ENCODE measurements at places on chromosomes 16 and 17.

- DNase-seq = no peak
Observed at GRCh38 chr16:88593489-88593888, 23.3 kb downstream of the ZC3H18 start.

- DNase-seq = no peak
Observed at GRCh38 chr16:27894386-27894785, 169.1 kb downstream of the GSG1L start.

- DNase-seq = no peak
Observed at GRCh38 chr16:19131825-19132218, 18.1 kb downstream of the ITPRIPL2 start.

DNA sequence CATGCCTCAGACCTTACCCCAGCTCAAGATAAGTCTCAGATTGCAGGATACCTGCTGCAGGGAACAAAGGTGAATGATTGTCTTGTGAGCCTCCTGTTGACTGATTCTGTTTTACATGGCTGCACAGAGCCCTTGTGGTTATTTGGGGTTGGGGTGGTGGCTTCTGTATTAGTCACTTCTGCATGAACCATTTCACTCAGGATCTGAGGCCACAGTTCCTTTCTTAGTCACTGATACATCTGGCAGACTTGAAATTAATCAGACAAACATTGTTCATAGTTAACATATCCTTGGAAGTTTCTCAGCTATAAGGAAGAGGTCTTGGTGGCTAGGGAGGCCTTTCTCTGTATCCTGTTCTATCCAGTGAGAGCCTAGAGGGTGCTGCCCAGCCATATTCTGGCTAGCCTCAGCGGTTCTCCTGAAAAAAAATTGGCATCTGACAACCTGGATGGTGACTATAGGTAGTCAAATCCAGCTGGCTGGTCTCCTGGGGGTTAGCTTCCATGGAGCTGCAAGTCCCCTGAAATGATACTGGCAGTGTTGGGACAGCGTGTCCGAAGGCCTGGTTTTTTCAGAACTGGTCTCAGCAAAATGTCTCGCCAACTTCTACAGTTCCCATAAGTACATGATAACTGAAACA lies 8.4 kb upstream of the PLK1 start:
- DNase-seq = no peak

DNA sequence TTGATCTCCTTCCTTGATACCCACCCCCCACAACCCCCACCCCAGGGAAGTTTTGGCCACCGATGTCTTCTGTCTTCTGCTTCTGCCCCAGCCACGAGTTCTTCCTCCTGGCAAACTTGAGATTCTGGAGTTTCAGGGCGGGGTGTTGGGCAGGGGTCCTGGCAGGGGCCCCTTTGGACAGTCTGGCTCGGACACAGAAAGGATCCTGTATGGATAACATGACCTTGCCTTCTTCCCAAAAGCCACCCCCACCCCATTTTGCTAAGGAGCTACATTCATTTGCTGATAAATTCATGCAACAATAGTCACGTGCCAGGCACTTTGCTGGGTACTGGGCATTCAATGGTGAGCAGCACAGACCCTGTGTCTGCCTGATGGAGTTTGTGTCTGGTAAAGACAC lies 5.9 kb upstream of the COL1A1 start:
- no peak for DNase-seq

DNA sequence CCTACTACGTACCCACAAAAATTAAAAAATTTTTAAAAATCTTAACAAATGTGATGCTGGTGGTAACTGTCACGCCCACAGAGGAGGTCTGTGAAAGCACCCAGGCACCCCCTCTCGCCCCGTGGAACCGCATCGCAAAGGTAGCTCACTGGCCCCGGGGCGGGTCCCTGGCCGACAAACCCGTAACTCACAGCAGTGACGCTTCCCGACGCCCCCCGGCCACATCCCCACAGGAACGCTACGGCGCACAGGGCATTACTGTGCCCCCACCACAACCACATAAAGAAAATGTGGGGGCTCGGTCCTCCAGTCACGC lies 366 bp downstream of the ANKS3 start:
- no peak for DNase-seq

GRCh38 chr17:15501282-15501681 lies 33.9 kb upstream of the CDRT4 start:
- DNase-seq = no peak

DNA sequence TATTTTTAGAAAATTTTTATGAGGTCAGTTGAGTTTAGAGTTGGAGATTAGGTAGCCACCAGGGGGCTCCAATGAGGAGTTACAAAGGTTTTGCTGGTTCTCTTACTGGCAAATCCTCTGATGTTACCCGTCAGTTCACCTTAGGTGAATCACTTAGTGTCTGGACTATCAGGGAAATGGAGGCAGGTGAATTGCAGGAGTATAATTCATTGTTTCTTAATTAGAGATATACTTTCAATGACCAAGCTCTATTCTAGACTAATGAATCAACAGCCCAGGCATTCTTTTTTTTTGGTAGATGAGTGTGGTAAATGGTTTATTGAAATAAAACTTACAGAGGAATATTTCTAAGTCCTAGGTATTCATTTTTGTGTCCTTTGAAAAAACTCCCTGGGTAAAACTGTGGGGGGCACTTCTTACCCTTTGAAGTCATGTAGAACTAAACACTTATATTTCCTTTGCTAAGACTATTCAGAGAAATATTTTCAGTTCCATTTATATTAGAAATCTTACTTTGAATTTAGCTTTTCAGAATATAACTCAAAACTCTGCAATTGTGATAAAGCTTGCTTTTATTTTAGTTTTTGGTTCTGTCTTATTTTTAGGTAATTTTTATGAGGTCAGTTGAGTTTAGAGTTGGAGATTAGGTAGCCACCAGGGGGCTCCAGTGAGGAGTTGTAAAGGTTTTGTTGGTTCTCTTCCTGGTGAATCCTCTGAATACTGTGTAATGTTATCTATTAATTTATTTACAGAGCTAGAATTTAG lies 17.7 kb downstream of the PSMD11 start:
- peak; percentile 12 for DNase-seq

DNA sequence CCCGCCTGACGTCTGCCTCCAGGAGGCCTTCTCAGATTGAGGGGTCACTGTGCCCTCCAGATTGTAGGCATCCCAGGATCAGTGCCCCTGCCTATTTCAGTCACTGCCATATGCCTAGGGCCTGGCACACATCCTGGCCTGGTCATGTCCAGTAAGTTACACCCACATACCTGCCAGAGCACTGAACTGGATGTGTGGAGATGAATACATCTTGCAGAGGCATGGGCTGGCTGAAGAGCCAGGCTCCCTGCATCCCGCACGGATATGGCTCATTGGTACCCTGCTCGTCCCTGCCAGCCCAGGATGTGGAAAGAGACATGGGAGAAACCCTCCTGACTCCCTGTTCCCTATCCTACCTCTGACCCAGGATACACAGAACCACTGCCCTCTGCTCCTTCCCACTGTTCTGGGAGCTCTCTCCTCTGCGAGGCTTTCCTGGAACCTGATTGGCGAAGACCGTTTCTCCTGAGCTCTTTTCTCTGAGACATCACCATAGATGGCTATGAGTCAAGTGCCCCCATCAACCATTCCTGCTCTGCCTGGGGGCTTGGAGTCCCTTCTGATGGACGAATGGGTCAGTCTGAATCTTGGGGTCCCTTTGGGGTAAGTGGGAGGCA lies 40.0 kb upstream of the TAC4 start:
- no peak for DNase-seq

DNA sequence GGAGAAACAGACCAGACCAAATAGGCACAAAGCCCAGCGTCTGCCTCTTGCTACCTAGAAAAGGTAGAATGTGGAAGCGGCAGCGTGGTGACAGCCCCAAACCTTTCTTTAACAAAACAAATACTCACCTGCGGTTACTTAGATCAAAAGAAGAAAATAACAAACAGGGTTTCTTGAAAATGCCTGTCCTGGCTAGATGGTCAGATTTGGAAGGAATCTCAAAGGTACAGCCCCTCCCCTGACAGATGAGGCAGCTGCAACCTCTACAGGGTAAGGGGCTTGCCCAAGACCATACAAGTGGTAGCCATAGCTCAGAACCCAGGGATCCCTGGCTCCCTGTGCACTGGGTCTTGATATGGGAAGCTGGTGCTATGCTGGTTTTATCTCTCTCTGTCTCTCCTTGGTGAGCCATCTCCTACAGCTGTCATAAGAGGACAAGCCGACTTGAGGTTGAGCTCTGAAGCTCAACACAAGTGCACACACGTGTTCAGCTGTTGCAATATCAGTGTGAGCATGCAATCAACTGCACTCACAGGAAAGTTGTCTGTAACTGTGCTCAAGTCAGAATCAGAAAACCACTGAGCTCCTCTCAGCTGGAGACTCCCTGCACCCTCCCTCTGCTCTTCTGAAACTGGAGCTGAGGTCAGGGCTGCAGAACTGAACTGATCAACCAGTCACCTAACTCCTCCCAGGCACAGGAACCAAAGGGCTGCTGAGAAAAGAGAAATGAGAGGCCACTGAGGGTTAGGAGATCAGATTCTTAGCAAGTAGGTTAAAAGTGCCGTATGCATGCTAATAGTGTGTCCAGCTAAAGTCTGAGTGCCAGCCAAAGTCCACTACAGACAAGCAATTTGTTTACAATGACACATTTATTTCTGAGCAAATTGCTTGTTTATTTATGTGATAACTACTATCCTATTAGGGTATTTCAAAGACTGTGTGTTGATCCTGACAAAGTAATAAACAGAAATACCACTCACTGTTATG lies 6.1 kb upstream of the RNF157 start:
- no peak for DNase-seq

DNA sequence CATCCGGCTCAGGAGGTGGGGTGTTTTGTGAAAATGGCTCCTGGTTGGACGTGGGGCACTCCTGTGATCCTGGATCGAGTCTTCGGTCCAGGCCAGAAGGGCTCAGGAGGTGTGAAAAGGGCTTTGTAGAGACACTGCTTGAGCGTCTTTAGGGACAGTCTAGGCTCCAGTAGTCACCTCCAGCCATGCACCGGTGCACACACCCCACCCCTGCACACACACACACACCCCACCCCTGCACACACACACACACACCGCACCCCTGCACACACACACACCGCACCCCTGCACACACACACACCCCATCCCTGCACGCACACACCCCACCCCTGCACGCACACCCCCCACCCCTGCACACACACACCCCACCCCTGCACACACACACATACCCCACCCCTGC lies 19.1 kb downstream of the CHMP1A start:
- no peak for DNase-seq

GRCh38 chr16:1773703-1774447 lies 941 bp upstream of the MRPS34 start:
- DNase-seq = no peak

- no peak for DNase-seq
Observed at GRCh38 chr16:2692251-2692947, 10.1 kb downstream of the KCTD5 start.

GRCh38 chr17:31211352-31212012 lies 85.6 kb downstream of the OMG start:
- no peak for DNase-seq

DNA sequence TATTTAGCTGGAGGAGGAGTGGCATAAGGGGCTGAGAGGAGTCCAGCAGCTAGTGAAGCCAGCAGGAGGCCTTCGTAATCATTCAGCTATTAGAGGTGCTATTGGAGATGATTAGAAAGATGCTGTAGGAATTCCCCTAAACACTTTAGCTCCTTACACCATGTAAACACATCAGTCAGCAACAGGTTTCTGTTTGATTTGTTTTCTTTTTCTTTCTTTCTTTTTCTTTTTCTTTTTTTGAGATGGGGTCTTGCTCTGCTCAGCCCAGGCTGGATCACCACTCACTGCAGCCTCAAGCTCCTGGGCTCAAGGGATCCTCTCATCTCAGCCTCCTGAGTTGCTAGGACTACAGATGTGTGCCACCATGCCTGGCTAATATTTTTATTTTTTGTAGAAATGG lies 10.6 kb upstream of the SEPHS2 start:
- DNase-seq = no peak

GRCh38 chr17:27575096-27575911 lies 55.7 kb upstream of the LGALS9 start:
- DNase-seq = no peak

DNA sequence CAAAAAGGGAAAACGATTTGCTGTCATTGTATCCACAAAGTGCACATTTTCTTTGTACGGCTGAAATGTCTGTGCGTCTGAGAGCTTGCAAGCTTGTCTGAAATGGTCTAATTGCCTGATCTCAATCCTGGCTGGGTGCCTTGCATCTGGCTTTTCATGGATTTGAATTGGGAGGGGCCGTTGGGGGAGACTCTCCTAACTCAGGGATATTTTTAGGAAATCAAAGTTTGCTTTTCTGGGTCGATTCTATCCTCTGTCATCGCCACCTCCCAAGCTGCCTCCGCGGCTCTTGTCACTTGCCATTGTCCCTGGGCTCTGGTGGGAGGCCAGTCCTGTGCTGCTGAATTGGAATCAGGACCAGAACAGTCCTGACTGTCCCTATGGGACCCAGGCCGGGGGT lies 33.3 kb upstream of the MGAT5B start:
- DNase-seq = no peak

DNA sequence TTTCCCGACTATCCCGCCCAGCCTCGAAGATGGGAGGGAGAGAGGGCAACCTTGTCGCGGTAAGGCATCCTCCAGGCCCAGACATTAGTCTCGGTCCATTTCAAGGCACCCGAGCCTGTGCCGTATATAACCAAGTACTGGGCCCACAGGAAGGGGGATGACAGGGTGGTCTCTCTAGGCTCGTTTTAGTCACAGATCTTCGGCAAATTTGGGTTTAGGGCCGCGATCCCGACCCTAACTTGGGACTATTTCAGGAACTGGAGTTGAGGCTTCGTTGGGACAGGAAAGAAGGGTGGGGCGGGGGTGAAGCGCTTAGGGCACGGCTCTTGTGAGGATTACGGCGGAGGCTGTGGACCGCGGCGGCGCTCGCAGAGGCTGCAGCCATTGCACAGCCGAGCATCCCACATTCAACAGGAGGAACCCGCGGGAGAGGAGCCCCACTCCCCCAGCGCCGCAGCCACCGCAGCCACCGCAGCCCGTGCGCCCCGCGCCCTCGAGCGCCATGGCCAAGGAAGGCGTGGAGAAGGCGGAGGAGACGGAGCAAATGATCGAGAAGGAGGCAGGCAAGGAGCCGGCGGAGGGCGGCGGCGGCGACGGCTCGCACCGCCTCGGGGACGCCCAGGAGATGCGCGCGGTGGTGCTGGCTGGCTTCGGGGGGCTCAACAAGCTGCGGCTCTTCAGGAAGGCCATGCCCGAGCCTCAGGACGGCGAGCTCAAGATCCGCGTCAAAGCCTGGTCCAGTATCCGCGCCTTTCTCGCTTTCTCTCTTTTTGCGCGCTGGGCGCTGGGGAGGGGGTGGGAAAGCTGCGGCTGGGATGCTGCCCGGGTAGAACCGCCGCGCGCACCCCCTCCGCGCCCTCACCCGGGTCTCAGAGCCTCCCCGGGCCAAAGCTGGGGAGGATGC lies at the start of gene VAT1L:
TSS of gene VAT1L (plus strand) at position 384 of the 904 bp plus-strand sequence. CDS start at position 503, 119 bp downstream.
- no peak for DNase-seq

DNA sequence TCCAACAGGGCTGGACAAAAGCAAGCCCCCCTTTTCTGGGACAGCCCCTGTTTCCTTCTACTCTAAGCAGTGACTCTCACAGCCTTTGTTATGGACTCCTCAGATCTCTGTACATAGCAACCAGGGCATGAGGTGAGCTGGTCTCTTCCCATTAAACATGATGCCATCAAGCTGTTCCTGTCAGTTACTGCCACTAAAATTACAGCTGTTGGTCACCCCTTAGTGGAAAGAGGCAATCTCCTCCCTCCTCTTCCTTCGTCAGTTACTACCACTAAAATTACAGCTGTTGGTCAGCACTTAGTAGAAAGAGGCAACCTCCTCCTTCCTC lies 95.2 kb upstream of the SMIM36 start:
- no peak for DNase-seq

- DNase-seq = no peak
Observed at GRCh38 chr16:17431012-17431411, 39.7 kb downstream of the XYLT1 start.

Data from T-helper 22 cell (primary cell).